Cardiac muscle cell (in vitro differentiated cells and primary cell): ENCODE measurements at places on chromosomes 1 and 21. TPM values are rescaled to one million over a fixed set of nuclear protein-coding genes. Genes with fewer than 3 reads are reported as not detected.

KCNH1 gene
- total RNA-seq: 0.18 and 0.54 TPM in 2 replicates

GRCh38 chr1:194466706-194467105 is 1280.3 kb upstream of the B3GALT2 start:
- peak; percentile 24 for DNase-seq

ADAMTS1 gene
- 155 and 185 TPM in 2 replicates for total RNA-seq

DNA sequence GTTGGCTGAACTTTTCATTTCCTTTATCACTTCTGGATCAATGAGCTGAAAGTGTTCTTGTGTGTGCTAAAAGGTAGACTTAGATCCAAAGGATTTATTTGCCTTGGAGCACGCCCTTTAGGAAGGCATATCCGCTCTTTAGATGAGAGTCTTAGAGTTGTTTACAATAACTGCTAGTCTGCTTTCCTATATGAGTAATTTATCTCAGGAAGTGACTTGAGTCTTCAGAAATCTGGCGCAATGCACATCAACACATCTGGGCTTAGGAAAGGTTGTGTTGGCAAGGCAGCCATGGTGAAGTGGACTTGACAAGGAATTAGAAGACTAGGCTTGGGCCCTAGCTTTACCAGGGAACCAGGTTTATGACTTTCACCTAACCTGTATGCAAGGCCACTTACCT is 204.1 kb upstream of the PTGFR start:
- DNase-seq: no peak

DNA sequence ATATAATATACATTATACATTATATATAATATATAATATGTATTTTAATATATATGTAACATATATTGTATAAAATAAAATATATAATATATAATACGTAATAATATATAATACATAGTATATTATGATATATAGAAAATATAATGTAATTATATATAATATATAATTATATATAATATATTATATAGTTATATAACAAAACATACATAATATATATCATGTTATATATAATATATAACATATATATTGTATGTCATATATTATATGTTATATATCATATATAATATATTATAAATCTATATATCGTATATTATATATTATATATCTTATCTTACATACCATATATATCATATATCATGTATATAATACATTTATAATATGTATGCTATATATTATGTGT is 248.2 kb upstream of the TPTE start:
- DNase-seq: peak; percentile 11

GRCh38 chr1:79005945-79006344 is 585 bp downstream of the ADGRL4 start:
- DNase-seq: peak; percentile 54

CFHR1 gene
- 0.25 TPM in 1 of 2 replicates, not detected in the other for total RNA-seq

CA6 gene
- total RNA-seq: not detected in 2 replicates

LCE2C gene
- total RNA-seq: not detected in 2 replicates

DNA sequence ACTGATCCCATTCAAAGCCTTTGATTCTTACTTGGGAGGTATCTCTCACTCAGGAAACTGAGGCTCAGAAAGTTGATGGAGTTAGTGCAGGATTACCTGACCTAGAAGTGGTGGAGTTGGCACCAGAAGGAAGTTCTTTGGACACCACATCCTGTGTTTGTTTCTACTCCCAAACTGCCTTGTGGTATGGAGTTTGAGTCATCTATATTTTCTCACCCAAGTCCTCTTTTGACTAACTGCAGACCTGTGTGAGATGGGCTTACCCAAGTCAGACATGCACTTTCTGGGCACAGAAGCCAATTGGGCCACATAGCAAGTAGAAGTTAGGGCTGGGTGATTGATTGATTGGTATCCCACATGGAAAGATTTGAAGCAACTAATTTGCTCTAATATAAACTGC is 36.1 kb downstream of the FGGY start:
- peak; percentile 48 for DNase-seq

GRCh38 chr1:154760469-154760933 is 109.6 kb downstream of the KCNN3 start:
- peak; percentile 80 for DNase-seq

PRDM16 gene
- total RNA-seq: 27.6 and 55.8 TPM in 2 replicates

- no peak for DNase-seq
Observed at GRCh38 chr1:150555971-150556865, 7.0 kb downstream of the ADAMTSL4 start.

DNA sequence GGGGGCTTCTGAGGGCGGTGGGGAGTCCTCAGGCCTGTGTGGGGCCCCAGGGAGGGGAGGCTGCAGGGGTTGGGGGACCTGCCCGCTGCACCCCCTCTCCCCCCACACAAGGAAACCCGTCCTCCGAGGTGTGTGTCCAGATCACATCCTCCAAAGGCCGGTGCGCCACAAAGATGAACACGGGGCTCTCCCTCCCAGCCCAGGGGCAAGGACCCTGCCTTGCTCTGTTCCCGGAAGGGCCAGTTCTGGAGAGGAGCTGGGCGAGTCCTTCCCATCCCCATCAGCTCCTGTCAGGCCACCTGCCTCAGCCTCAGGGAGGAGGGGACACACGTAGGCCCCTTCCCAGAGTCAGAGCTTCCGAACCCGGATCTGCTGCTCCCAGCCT is 2.5 kb upstream of the TTLL10 start:
- no peak for DNase-seq

- DNase-seq: no peak
Observed at GRCh38 chr1:62493656-62494055, 56.8 kb downstream of the USP1 start.

GRCh38 chr1:224201383-224201782 is 18.3 kb downstream of the DEGS1 start:
- DNase-seq: no peak

DNA sequence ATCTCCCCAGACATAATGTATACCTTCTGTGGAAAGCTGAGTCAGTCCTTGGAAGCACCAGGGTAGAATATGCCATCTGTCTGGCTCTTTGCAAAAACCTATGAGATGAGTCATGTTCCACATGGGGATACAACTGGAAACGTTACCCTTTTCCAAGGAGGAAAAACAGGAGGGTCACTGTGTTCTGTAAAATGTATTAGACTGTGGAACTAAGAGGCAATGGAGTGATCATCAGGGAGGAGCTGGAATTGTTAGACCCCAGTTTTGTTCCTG is 16.1 kb upstream of the PSMD4 start:
- peak; percentile 66 for DNase-seq
